ENCODE measurements at places on chromosomes 6 and 20.

GRCh38 chr6:141309295-141309694, 823.4 kb upstream of the GJE1 start:
- H3K27ac ChIP-seq: no peak overlapping the region
- no peaks in the 10 kb centered on the region for H3K36me3 ChIP-seq
- DNase-seq: no peak
- H3K27me3 ChIP-seq: no peaks in the 10 kb centered on the region
- no peak overlapping the region for H3K4me3 ChIP-seq
- H3K4me1 ChIP-seq: peaks cover 3% of the 10 kb centered on the region

DNA sequence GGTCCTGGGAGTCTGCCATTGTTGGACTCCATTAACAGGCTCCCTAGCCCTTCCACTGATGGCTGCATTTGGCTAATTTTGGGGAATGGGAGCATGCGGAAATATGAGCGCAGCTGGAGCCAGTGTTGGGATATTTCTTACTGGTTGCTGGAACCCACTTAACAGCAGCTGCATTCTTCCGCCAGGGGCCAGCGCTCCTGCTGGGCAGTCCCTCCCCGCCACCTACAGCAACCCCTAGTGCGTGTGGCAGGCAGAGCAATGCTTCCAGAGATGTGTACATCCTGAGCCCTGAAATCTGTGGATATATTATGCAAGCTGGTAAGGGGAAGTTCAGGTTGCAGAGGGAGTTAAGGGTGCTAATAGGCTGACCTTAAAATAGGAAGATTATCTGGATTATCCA, 16.4 kb downstream of the CST8 start:
- H3K4me3 ChIP-seq: no peak overlapping the region
- no peak overlapping the region for H3K27ac ChIP-seq
- DNase-seq: no peak
- H3K27me3 ChIP-seq: peaks cover 8% of the 10 kb centered on the region
- H3K4me1 ChIP-seq: no peaks in the 10 kb centered on the region
- peaks cover 6% of the 10 kb centered on the region for H3K36me3 ChIP-seq

DNA sequence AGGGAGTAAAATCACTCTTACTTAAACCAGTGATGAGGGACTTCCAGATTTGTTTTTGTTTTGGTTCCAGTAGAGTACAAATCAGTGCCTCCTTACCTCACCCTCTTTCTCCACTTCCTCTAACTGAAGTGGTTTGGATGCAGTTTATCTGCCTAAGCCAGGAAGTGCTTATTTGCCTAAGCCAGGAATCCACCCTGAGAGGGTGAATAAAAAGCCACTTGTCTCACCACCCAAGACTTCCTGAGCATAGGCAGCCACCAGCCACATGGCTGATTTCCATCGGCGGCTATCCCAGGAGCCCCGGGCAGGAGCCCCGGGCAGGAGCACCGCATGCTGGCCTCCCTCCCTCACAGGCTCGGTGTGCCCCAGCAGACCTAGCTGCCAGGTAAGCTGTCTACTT, 12.0 kb downstream of the LRP11 start:
- no peak overlapping the region for H3K4me3 ChIP-seq
- no peaks in the 10 kb centered on the region for H3K27me3 ChIP-seq
- H3K4me1 ChIP-seq: peaks cover 66% of the 10 kb centered on the region
- H3K36me3 ChIP-seq: peaks cover 6% of the 10 kb centered on the region
- peak overlapping the region; percentile 87 for H3K27ac ChIP-seq

DNA sequence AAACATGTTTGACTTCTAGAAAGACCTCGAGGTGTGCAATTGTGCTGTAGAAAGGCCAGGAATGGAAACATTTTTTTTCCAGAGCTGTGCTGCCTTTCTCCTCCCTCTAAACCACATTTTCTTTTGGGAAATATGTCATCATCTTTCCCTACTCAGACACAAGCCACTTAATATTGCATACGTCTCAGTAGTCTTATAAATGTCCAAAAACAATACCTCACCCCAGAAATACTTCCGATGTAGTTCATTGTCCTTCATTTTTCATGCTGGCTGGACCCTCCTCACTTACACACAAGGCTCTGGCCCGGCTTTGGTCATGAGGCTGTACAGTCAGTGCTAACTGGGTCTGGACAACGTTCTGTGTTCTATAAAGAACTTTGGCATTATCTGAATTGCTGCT, 126.4 kb downstream of the SCML4 start:
- H3K27ac ChIP-seq: no peak overlapping the region
- no peaks in the 10 kb centered on the region for H3K27me3 ChIP-seq
- H3K4me1 ChIP-seq: peaks cover 10% of the 10 kb centered on the region
- H3K4me3 ChIP-seq: no peak overlapping the region
- DNase-seq: peak; percentile 20

DNA sequence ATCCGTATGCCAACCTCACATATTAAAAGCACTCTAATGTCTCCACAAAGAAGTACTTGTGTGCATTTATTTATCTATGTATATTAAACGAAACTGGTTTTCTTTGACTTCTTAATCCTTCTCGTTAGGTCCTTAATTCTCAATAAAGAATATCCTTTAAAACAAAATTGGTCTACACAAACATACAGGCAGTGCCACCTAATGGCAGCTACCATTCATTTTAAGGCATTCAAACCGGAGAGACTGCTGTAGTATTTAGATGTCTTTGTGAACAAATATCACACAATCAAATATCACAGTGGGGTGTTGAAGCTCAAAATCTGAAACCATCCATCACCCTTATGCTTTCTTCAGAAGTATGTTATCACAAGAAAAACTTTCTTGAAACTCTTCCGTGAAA, 96.6 kb upstream of the IRAK1BP1 start:
- no peak overlapping the region for H3K27ac ChIP-seq
- H3K36me3 ChIP-seq: no peaks in the 10 kb centered on the region
- DNase-seq: no peak

DNA sequence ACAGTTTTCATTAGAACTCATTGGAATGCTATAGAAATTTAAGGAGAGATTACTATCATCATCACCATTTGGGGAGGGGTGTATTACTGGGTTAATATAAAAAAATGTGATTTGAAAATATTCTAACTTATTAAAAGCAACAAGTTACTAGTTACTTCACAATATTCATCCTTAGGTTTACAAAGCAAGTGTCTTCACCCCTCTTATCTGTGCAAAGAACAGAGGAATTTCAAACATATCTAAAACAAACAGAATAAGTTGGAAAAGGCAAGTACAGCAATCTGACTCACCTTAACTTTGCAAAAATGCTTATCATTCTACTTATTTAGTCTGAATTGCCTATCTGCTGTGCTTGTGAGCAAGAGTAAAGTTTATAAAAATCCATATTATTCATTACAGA, 32.9 kb downstream of the DCBLD1 start:
- DNase-seq: no peak
- H3K27me3 ChIP-seq: no peaks in the 10 kb centered on the region
- H3K4me3 ChIP-seq: no peak overlapping the region

- H3K27ac ChIP-seq: no peak overlapping the region
- DNase-seq: no peak
- H3K4me3 ChIP-seq: no peak overlapping the region
- no peaks in the 10 kb centered on the region for H3K36me3 ChIP-seq
- no peaks in the 10 kb centered on the region for H3K4me1 ChIP-seq
- peaks cover 61% of the 10 kb centered on the region for H3K27me3 ChIP-seq
These were observed 65.4 kb upstream of the SLCO4A1 start for GRCh38 chr20:62576815-62577489.

- peaks cover 23% of the 10 kb centered on the region for H3K4me1 ChIP-seq
- peaks cover 24% of the 10 kb centered on the region for H3K36me3 ChIP-seq
- H3K27me3 ChIP-seq: no peaks in the 10 kb centered on the region
- peak; percentile 90 for DNase-seq
- H3K4me3 ChIP-seq: peak within 1 kb of the TSS; percentile 85
- H3K27ac ChIP-seq: peak within 1 kb of the TSS; percentile 69
These were observed at the start of gene RNF114 for GRCh38 chr20:49936153-49937026. Gene RNF114 (plus strand): TSS chr20:49936397. CDS start chr20:49936413, 16 bp downstream.

Data from MCF 10A (cell line).